ENCODE measurements at places on chromosomes 12 and 14.
A peak's percentile ranks its signal among the peaks of the same experiment; 100 is the strongest.

GRCh38 chr12:126182619-126183236 lies 1117.5 kb downstream of the AACS start:
- no peak for DNase-seq

DNA sequence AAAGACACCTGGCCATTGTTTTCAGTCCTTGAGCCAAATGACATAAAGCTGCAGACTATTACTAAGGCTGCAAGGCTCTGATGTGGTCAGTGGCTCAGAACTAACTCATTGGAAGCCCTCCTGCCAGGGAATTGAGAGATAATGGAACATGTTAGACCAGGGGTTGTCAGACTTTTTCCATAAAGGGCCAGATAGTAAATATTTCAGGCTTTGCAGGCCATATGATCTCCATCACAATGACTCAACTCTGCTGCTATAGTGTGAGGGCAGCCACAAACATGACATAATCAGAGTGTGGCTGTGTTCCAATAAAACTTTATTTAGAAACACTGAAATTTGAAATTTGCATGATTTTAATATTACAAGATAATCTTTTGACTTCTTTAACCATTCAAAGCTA lies 140.3 kb downstream of the TMEM30B start:
- DNase-seq = no peak

GRCh38 chr12:126488806-126489205 lies 1423.6 kb downstream of the AACS start:
- no peak for DNase-seq

GRCh38 chr12:116288735-116289134 lies 11.2 kb upstream of the MED13L start:
- no peak for DNase-seq

DNA sequence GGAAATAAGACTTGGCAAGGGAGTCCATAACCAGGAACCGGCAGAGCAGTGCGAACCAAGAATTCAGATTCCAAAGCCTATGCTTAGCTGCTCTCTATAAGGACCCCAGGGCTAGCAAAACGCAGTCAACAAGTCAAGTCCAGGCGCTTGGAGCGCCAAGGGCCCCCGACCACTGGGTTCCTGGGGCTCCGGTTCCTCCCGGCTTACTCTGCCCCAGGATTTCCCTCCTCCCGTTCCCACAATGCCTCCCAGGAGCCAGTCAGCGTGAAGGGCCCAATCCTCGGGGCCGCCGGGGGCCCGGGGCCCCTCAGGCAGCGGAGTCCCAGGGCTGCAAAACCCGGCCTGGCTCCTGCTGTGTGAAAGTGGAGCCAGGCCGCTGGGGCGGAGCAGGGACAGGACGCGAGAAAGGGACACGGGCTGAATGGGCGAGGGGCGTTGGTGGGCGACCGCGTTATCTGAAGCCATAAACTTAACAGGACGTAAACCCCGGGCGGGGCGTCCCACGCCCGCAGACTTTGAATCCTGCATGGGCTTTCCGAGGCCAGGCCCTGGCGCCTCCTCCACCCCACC lies 1.5 kb downstream of the KRT8 start:
- DNase-seq = peak; percentile 90

DNA sequence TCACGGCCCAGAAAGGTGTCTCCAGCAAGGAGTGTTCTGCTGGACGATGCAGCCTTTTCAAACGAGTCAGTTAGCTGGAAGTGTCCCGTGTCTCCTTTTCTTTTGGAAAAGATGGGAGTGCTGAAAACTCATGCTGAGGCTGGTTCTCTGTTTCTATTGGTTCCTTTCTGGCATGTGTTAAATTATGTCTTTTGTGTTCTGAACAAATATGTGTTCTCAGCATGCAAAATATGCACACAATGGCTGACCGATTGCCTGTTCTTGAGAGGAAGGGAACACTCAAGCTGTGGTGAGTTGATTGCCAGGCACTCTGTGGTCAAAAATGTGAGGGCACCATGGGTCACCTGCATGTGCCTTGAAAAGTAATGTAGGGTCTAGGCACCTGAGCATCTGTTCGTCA lies 181.3 kb downstream of the CACNA1C start:
- DNase-seq = no peak

GRCh38 chr12:22951206-22951605 lies 326.2 kb downstream of the ETNK1 start:
- DNase-seq = no peak

GRCh38 chr12:71160585-71160984 lies 2.8 kb upstream of the TSPAN8 start:
- no peak for DNase-seq

DNA sequence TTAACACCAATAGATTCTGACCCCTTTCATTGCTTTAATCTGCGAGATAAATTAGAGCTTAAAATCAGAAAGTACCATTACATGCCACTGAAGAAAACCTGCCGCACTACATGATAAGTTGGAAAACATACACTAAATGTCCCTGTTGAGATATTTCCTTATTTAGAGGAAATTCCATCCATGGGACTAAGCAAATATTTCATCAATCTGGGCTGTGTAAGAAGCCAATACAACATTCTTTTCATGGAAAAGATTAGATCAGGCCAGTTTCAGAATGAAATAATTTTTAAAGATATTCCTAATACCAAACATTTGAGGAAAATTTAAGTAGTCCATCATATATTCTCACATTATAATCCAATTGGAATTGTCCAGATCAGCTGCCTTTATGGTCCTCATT lies 112.8 kb downstream of the LLPH start:
- DNase-seq = no peak

DNA sequence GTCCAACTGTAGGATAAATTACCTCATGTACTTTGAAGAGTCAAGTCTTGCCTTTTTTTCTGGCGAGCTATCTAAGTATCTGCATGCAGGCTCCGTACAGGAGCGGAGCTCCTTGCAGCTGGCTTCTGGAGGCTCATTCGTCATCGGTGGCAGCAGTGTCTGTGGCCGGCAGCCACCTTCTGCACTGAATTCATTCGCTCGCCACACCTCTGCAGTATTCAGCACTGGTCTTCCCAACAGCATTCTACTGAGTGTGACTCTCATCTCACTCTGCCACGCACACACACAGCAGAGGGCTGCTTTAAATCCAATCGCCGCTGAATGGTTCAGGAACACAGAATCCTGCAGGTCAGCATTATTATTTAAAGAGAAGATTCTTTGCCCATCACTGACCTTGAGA lies 200.0 kb downstream of the GLT1D1 start:
- no peak for DNase-seq

GRCh38 chr12:68175557-68176061 lies 16.1 kb upstream of the IFNG start:
- no peak for DNase-seq

- peak; percentile 67 for DNase-seq
These were observed 164.6 kb downstream of the TMEM117 start for GRCh38 chr12:44000309-44000952.

- peak; percentile 64 for DNase-seq
These were observed 64.8 kb upstream of the PTGR2 start for GRCh38 chr14:73786636-73787485.

- no peak for DNase-seq
These were observed 364.1 kb downstream of the PAWR start for GRCh38 chr12:79326663-79327062.

- peak; percentile 82 for DNase-seq
These were observed 28.1 kb downstream of the TRPV4 start for GRCh38 chr12:109804820-109805761.

- no peak for DNase-seq
These were observed 37.0 kb upstream of the FRMD6 start for GRCh38 chr14:51614707-51615106.

GRCh38 chr12:57367121-57367520 lies 63.7 kb downstream of the R3HDM2 start:
- DNase-seq = no peak

- no peak for DNase-seq
These were observed 105.0 kb downstream of the PPP2R5E start for GRCh38 chr14:63438065-63438757.

DNA sequence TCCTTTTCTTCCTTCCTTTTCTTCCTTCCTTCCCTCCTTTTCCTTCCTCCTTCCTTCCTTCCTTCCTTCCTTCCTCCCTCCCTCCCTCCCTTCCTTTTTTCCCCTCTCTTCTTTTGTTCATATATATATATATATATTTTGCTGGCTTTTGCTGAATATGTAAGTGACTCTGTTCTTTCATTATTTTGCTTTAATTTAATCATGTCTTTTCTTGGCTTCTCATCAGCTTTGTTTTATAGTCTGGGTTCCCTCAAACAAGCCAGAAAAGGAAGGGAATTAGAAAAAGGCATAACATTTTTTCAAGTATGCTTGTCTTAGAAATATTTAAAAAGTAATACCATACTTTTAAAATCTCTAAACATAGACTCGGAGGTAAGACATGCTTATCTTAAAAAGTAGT lies 219.9 kb upstream of the ATXN7L3B start:
- DNase-seq = no peak

GRCh38 chr14:102903889-102904512 lies 18.5 kb upstream of the AMN start:
- DNase-seq = no peak
